PC-3 (cell line): ENCODE measurements at places on chromosomes 3 and 15. TPM values are rescaled to one million over a fixed set of nuclear protein-coding genes. Genes with fewer than 3 reads are reported as not detected.

- no peak for DNase-seq
Observed at GRCh38 chr3:122993124-122993978, 34.2 kb downstream of the SEMA5B start.

DNA sequence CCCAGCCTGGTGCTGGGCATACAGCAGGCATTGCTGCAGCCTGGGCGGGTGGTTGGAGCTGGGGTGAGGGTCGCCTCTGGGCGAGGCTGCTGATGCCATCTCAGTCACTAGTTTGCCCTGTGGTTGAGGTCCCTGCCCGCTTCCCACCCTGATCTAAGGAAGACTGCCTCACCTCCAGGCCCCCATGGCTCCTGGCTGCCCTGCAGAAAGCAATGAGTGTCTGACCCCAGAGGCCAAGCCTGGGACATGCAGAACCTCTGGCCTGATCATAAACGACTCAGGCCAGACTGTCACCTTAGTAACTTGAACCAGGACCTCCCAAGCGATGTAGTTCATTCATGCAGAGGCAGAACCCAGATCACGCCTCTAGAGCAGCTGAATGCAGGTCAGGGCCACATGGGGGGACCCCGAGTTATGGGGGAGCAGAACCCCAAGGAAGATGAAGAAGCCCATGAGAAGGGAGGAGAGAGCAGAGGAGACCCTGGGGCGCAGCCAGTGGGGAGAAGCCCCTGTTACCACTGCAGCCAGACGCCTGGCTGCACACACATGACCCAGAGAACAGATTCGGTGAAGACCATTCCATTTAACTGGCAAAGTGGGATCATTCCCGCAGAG is 213.9 kb downstream of the TBC1D2B start:
- DNase-seq, result no peak

DNA sequence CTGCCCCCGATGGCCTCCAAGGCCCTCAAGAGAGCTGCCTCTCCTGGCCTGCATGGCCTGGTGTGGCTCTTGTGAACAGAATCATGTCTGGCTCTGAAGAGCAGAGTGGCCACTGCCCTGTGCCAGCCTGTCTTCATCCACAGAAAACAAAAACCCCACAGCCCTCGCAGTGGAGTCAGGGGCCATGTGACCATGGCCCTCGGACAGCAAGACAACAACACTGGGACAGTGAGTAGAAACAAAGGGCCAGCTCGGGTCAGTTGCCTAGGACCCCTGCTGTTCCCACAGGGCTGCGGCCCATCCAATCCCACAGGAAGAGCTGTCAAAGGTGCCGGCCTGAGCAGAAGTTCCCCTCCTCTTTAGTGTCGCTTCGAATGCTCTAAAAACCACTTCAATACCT is 72.5 kb downstream of the UMPS start:
- DNase-seq, result no peak

- DNase-seq, result no peak
Observed at GRCh38 chr3:152195206-152195605, 73.5 kb upstream of the MBNL1 start.

- DNase-seq, result no peak
Observed at GRCh38 chr15:74222240-74223119, 13.6 kb upstream of the CCDC33 start.

DNA sequence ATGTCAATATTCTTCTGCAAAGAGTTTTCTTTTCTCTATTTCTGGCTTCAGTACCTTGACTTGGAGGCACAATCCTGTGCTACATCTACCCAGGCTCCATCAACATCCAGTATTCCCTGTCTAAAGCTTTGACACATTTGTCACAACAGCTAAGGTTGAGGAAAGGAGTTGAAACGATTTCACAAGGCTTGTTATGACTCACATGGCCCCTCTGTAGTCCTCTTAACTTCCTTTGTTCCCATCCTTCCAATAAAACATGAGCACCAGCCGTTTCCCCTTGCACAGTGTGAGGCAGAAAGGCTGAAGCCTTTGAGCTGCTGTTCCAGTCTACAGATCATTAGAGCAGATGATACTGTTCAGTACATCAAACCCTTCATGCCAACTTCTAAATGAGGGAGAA is 163.0 kb upstream of the TMCO5A start:
- peak; percentile 64 for DNase-seq

C2CD4A gene
- 0.11 and 0.52 TPM in 2 replicates for total RNA-seq

DNA sequence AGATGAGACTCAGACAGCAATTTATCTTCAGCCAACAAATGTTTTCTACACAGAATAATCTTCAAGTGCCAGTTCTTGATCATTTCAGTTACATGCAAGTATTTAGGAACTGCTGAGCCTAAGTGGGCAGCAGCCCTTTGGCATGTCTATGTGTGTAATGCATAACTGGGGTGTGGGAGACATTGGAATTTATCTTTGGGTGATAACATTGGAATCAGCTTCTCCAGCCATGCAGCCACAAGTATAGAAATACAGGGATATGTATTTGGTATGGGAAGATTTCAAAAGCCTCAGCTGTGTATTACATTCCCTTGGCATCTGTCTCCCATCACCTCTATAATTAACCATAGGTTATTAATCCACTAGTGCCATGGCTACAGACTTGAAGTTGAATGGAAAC is 63.4 kb upstream of the FOXP1 start:
- DNase-seq, result no peak

- peak; percentile 33 for DNase-seq
Observed at GRCh38 chr3:197791892-197792647, 1.0 kb downstream of the LRCH3 start.

CPA3 gene
- not detected in 2 replicates for total RNA-seq

DNA sequence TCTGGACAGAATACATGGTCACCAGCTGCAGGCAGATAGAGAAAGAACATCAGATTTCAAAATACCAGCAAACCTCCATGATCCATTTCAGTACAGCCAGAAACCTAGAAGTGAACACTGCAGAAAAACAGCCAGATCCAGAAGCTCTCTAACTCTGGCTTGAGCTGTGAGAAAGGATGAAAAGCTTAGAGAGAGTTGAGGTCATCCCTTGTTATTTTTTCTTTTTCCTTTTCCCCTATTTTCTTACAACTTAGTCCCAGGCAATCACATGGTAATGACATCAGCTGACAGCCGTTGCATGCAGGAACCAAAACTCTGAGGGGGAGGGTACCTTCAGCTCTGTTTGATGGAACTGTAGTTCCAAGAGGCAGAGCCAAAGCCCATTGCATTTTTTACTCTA is 113.2 kb downstream of the TCF12 start:
- DNase-seq, result no peak

DNA sequence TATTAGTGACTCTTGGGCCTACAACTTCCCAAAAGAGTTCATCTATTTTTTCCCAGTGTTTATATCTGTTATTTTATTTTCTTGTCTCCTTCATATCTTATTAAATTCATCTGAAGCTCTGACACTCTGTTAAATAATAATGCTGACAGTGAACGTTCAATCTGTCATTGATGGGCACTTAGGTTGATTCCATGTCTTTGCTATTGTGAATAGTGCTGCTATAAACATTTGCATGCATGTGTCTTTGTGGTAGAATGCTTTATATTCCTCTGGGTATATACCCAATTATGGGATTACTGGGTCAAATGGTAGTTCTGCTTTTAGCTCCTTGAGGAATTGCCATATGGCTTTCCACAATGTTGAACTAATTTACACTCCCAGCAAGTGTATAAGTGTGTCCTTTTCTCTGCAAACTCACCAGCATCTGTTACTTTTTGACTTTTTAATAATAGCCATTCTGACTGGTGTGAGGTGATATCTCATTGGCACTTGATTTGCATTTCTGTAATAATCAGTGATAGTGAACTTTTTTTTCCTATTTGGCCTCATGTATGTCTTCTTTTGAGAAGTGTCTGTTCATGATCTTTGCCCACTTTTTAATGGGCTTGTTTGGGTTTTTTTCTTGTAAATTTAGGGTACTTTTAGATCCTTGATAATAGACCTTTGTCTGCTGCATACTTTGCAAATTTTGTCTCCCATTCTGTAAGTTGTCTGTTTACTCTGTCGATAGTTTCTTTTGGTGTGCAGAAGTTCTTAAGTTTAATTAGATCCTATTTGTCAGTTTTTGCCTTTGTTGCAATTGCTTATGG is 122.5 kb downstream of the LEKR1 start:
- DNase-seq, result no peak

- peak; percentile 42 for DNase-seq
Observed at GRCh38 chr3:133488785-133489367, 84.6 kb upstream of the CDV3 start.
